ENCODE measurements at places on chromosomes 4 and X. TPM values are rescaled to one million over a fixed set of nuclear protein-coding genes. Genes with fewer than 3 reads are reported as not detected.

The KLHL5 gene
- total RNA-seq: 15.3 TPM

The GRK4 gene
- total RNA-seq: 8.4 TPM

The TCP11X2 gene
- not detected for total RNA-seq

The MAGEB2 gene
- not detected for total RNA-seq

The DNASE1L1 gene
- total RNA-seq: 35.2 TPM

The SERPINA7 gene
- total RNA-seq: not detected

The CHRNA9 gene
- total RNA-seq: 0.04 TPM

The ADGRG4 gene
- under 0.01 TPM for total RNA-seq

The RENBP gene
- total RNA-seq: 3.1 TPM

The CLCN4 gene
- total RNA-seq: 15.2 TPM

The TEX11 gene
- total RNA-seq: not detected

The MAGEA4 gene
- not detected for total RNA-seq

The GPAT3 gene
- total RNA-seq: 16.3 TPM

The CDS1 gene
- 0.27 TPM for total RNA-seq

The FAM47E gene
- 1.9 TPM for total RNA-seq

The SPANXA2 gene
- not detected for total RNA-seq

The CPZ gene
- 18.4 TPM for total RNA-seq

The HS6ST2 gene
- 27.8 TPM for total RNA-seq

The RBM41 gene
- total RNA-seq: 12.2 TPM

The TCEANC gene
- total RNA-seq: 9.0 TPM

The RELL1 gene
- 44.7 TPM for total RNA-seq

The NPFFR2 gene
- 0.53 TPM for total RNA-seq

The FAM156A gene
- total RNA-seq: 22.3 TPM

The TMSB15C gene
- 5.3 TPM for total RNA-seq

The MCF2 gene
- total RNA-seq: 0.27 TPM

The PF4V1 gene
- total RNA-seq: 0.27 TPM

The UGT2B15 gene
- total RNA-seq: not detected

The NAA11 gene
- 0.13 TPM for total RNA-seq

The OPN1MW3 gene
- not detected for total RNA-seq

The MAGEB17 gene
- total RNA-seq: 0.09 TPM

The HEPH gene
- total RNA-seq: 6.3 TPM

The POLA1 gene
- 19.9 TPM for total RNA-seq

The EPGN gene
- 0.49 TPM for total RNA-seq

The STOX2 gene
- 7.3 TPM for total RNA-seq

The BRS3 gene
- total RNA-seq: not detected

The RAB39B gene
- total RNA-seq: 0.40 TPM

The NAP1L3 gene
- total RNA-seq: 11.7 TPM

The SPANXN4 gene
- not detected for total RNA-seq

The PPP3CA gene
- 25.9 TPM for total RNA-seq

The MTNR1A gene
- 0.13 TPM for total RNA-seq
